ENCODE measurements at places on chromosomes 2 and 18.

DNA sequence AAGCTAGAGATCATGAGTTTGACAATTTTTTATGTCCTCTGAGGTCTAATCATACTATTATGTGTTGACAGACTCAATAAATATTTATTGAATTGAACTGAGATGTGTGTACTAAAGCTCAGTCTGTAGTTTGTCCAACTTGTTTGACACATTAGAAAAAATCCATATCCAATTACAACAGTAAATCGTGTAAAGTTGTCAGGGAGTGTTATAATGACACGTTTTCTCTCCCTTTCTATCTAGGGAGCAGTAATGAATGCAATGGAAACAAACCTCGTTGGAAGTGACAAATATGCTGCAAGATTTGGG lies 28.4 kb downstream of the ITGA4 start:
- DNase-seq: no peak

- no peak for DNase-seq
Observed at GRCh38 chr2:145351864-145352425, 832.0 kb upstream of the ZEB2 start.

GRCh38 chr18:53861185-53861584 lies 363.3 kb downstream of the MBD2 start:
- no peak for DNase-seq

DNA sequence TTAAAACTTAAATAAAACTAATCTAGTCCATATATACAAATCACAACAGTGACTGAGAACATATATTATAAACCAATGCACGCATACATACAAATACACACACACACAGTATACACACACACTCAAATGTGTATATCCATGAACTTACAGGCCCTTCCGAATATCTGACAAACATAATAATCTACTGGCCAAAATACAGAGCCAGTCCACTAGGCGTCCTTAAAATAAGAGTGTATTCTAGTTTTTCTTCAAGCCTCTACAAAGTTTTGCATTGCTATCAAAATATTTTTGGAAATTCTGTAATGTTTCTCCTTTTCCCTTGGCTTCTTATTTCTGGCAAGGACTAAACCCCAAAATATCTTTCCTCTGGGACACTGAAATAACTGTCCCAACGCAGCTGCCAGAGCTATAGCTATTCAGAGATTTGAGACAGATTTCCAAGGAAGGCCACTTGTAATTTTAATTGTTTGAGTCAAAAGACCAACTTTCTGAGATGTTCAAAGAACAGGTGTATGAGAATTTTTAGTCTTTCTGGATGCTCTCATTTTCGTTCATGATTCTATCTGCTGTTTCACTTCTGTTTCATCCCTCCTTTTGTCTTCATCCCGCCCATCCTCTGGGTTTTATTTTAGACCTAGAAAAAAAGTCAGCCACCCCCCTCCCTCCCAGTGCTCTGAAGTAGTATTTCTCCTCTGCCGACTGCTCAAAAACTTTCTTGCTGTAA lies 24.1 kb upstream of the SP3 start:
- DNase-seq: no peak

DNA sequence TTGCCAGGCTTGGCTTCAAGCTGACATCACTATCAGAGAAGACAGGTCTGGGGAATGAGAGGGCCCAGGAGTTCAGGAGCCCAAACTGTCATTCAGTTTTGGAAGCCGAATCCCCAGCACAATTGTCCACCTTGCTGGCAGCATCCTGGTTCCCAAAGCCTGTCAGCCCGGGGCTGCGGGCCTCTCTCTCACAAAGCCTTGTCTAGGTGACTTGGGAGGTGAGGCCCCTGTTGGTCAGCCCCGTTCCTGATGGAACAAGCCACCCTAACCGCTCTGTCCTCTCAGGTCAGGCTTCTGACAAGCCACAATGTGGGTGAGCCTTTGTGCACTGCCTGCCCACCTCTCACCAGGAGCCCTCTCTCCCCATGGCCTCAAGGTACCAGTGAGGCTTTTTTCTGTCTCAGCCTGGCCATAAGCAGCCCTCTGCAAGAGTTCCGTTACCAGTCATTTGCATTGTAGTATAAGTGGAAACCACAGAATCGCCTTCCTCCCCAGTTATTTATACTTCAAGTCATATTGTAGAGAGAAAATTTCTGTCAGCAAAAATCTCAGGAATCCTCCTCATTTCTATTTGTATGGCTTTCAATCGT lies 100.6 kb downstream of the MSH2 start:
- DNase-seq: no peak

DNA sequence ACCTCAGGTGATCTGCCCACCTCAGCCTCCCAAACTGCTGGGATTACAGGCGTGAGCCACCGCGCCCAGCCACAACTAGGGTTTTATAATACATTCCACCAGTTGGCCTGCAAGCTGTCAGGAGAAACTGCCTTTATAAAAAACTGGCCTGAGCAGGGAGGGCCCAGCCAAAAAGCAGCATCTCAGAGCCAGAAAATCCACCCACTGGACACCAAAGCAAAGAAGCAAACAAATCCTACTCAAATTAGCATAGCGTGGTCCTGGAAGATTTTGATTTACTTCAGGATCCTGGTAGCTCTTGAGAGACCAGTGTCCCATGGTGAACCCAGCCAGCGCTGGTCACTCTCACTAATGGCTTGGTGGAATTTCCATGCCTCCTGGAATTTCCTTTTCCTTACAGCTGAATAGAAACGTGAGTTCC lies 60.0 kb upstream of the PXDN start:
- no peak for DNase-seq

DNA sequence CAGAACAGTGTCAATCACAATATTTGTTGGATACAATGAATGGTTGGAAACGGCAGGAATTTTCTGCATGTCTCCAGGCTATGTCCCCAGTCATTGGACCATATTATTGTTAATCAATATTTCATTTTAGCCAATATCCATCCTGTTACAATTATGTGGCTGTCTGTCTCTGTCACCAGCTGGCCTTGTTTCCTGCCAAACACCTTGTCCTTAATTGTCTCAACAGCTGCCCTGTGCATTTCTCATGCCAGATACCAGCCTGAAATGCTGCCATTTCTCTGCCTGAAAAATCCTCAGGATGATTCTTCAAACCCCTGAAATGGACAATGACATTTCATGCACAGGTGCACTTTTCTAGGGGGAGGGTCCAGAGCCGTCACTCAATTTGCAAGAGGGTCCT lies 170.6 kb downstream of the ALPK2 start:
- DNase-seq: no peak

- DNase-seq: no peak
Observed at GRCh38 chr2:239438995-239439753, 38.4 kb upstream of the HDAC4 start.

DNA sequence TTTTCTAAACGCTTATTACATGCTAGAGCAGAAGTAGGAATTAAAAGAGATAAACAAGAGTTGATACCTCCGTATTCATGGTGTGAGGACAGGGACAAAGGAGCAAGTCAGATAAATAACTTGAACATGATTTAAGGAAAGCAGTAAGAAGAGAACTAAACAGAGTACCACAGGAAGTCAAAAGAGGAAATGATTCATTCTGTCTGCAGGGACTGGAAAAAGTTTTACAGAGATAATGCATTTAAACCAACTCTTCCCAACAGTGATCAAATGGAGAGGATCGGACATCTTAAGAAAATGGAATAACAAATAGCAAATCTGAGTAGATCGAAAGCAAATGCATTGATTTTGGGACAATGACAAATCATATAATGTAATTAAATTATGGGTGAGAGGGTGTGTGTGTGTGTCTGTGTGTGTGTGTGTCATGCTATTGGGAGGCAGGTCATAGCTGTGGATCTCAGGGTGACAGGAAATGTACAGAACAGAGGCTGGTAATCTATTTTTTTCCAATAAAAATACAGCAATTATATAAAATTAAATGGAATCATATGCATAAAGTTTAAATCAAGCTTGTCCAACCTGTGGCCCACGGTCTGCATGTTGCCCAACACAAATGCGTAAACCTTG lies 113.4 kb downstream of the MC4R start:
- no peak for DNase-seq

DNA sequence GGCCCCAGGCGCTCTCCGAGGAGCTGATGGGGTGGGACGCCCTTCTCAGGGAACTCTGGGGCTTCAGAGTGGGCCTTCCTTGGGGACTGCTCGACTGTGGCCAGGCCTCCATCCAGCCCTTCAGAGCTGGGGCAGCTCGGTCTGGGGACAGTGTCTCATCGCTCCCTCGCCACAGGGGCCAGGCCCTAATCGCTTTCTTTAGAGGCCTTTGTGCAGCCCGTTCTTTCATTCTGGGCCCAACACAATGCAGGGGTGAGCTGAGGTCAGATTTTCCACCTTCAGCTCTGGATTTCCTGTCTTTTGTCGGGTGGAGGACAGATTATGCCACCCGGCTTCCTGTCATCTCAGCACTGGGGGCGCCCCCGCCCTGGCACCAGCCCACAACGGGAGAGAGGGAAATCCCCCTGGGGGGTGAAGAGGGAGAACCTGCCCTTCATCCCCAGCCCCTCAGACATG lies 25.2 kb downstream of the MYCN start:
- DNase-seq: no peak

DNA sequence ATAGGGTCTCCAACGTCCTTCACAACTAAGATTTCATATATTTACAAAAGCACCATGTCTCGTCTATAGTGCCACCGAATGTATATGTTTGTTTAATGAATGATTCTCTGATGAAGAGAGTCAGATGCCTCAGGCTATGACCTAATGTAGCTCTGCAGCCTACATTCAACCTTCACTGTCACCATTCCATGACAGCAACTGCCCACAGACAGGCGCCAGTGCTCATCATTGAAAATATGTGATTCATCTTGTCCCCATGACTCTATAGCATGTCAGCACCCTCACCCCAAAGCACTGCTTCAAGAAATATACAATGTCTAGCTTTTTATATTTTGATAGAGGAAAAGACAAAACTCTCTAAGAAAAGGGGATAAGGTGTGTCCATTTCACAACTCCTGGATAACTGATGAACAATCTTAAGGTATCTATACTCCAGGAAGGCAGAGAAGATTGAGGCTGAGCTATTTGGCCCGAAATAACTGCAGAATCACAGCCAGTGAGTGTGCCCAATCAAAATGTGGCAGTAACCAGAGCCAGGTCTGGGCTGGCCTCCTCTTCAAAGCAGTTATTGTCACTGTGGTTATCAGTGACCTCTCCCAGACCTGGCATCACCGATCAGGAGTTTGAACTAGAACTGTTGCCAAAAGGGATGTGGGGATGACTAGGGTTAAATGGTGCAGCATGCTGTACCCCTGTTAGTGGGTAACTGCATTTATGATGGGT lies 246.6 kb downstream of the SETBP1 start:
- DNase-seq: no peak

DNA sequence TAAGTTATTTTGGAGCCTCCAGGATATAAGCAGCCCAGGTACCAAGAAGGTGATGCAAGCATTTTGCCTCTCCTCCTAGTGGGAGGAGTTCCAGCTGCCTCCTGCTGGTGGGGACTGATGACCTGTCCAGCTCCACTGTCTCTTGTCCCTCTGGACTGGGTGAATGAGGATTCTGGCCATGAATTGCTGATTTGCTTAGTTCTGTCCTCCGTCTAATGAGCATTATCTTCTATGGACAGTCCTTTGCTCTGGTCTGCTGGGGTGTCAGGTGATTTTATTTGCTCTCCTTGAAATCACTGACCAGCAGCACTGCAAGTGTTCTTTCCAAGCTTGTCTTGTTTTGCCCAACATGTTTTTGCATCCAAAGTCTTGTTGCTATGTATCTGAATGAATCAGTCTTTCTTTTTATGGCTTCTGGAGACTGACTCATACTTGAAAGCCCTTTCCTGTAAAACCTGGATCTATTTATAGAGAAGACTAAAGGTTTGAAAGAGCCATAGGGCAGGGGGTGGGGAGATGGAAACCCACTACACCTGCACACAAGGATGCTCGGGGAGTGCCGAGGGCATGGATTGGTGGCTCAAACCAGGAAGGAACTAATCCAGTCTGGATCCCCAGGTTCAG lies 40.5 kb upstream of the EFHD1 start:
- peak; percentile 57 for DNase-seq

- no peak for DNase-seq
Observed at GRCh38 chr2:74242354-74243071, 44.1 kb downstream of the MTHFD2 start.

- DNase-seq: no peak
Observed at GRCh38 chr2:146734042-146734820, 1110.6 kb upstream of the ACVR2A start.

- no peak for DNase-seq
Observed at GRCh38 chr18:3541549-3542386, 91.8 kb downstream of the TGIF1 start.

DNA sequence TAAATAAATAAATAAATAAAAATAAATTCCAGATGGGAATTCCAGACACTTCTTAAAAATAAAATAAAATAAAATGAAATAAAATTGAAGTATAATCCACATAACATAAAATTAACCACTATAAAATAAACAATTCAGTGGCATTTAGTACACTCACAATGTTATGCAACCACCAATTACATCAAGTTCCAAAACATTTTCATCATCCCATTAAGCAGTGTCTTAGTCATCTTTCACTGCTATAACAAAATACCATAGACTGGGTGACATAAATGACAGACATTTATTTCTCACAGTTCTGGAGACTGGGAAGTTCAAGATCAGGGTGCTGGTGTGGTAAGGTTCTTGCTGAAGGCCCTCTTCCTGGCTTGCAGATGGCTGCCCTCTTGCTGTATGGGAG lies 22.6 kb upstream of the PROKR1 start:
- DNase-seq: no peak

- peak; percentile 44 for DNase-seq
Observed at GRCh38 chr2:101679037-101679726, 18.3 kb upstream of the MAP4K4 start.

- no peak for DNase-seq
Observed at GRCh38 chr18:74631623-74632350, 34.1 kb downstream of the ZNF407 start.

DNA sequence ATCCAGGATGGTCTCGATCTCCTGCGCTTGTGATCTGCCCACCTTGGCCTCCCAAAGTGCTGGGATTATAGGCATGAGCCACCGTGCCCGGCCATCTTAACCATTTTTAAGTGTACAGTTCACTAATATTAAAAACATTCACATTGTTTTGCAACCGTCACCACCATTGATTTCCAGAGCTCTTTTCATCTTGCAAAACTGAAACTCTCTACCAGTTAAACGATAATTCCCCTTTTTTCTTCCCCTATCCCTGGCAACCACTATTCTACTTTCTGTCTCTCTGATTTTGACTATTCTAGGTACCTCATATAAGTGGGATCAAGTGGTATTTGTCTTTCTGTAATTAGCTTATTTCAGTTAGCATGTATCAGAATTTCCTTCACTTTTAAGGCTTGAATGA lies 16.8 kb upstream of the NEUROD1 start:
- DNase-seq: no peak

DNA sequence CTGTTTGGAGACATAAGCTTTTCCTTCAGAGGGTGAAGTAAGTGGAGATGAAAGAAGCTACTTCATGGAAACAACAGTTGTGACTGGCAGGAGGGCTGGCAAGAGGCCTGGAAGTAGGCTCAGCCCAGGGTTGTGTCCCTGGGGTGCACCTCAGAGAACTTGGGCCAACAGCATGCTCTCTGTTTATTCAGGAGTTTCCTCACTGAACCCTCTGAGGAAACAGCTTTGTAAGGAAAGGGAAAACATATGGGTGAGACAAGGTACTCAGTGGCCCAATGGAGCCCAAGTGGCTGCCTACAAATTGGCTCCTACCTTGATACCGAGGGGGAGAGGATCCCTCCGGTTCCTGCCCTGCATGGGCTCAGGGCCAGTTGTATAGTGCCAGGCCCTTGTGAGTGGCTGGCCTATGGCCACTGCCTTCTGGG lies 115.5 kb upstream of the ITGA6 start:
- no peak for DNase-seq
